ENCODE measurements at places on chromosomes 1 and 21.
A peak's percentile ranks its signal among the peaks of the same experiment; 100 is the strongest.

DNA sequence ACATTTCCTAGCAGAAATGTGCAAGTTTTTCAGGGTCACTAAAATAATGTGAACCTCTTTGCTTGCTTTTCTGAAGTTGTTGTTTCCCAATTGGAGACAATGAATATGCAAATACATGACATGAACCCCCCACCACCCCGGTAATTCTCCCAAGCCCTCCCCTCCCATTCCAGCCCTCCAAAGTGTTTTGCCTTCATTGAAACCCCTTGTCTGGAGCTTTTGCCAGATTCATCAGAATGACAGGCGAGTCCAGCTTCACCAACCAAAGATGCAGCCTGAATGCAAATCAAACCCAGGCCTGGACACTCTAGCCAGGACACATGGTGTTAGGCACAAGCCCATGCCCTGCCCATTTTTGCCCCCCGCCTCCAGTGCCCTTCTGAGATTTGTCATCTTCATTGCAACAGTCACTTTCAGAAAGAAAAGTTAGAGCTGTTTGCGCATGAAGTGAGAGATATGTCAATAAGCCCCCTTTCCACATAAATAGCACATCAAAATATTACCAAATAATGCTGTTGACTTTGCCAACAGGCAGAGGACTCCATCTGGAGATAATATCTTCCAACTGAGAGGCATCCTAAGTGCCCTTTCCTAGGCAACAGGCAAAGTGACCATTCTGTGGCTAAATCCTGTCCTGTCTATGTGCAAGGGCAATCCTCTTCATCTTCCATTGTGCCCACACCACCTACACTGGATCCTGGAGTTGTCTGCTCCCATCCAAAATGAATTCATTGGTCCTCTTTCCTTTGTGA is 145.6 kb upstream of the NFIA start:
- no peak for DNase-seq

- DNase-seq = no peak
These were observed 91.9 kb downstream of the URB2 start for GRCh38 chr1:229717786-229718576.

- DNase-seq = no peak
These were observed 46.6 kb downstream of the RGS7 start for GRCh38 chr1:241310451-241310850.

GRCh38 chr1:95625224-95625623 is 391.2 kb downstream of the RWDD3 start:
- no peak for DNase-seq

DNA sequence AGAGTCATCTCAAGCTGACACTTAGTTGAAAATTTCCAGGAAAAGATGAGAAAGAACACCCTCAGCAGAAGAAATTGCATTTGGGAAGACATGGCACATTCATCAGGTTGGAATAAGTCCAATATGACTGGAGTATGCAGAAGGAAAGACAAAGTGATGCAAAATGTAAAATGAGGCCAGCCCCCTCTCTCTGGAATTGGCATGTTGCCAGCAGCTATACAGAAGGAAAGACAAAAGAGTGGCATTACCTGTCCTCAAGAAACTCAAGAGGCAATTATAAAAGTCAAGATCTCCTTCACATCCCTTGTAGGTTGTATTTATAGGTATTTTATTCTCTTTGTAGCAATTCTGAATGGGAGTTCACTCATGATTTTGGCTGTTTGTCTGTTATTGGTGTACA is 426.3 kb downstream of the AGBL4 start:
- DNase-seq = peak; percentile 66

- DNase-seq = no peak
These were observed 29.5 kb upstream of the CBR3 start for GRCh38 chr21:36105327-36105842.

- peak; percentile 72 for DNase-seq
These were observed 3.6 kb downstream of the CR1 start for GRCh38 chr1:207499573-207499972.

DNA sequence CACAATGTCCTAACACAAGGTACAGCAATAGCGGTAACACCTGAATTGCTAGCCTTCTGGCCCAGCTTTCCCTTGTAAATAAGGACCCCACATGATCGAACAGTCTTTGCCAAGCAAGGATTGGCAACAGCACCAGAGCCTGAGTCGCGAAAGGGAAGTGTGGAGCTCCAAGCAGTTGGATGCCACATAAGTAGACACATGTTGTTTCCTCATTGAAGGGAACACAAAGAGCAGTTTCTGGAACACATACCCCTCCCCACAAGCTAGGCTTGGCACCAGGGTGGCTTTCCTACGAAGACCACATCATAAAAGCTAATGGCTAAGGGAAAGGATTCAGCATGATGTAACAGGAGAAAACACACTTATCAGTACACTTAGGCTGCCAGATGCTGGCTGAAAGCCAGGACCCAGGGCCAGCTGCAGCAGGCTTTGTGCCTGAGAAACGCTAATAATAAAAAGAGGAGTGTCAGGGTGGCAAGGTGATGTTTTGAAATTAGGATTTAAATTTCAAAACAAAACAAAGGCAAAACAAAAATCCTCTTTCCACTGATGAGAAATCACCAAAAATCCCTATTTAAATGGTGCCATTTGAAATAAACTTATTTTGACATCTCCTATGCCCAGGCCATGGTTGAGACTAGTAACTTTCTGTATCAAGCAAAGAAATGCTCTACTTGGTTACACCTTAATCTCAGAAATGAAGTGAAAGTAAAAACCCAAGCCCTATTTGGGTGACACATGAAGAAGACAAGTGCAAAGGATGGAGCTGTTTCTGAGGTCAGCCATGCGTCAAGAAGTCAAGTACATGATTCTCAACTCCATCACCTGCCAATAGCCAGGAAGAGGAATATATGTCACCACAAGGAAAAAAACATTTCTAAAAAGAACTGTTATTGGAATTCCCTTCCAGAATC is 11.9 kb upstream of the CPLANE2 start:
- DNase-seq = peak; percentile 100

DNA sequence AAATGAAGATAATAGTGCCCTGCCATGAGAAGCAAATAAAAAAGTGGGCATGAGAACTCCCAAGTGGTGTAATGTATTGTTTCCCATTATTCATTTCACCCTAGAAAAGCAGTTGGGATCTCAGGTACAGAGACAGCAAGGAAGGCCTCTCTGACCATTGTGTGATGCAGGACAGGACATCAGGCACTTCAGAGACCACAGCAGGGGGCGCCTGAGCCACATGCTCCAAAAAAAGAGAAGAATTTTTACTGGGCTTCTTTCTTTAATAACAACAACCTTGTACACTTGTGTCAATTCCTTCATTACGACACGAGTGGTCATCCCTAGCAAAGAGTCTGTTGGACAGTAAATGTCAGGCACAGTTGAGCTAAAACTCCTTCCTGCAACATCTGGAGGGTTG is 533.3 kb downstream of the OMA1 start:
- DNase-seq = no peak

DNA sequence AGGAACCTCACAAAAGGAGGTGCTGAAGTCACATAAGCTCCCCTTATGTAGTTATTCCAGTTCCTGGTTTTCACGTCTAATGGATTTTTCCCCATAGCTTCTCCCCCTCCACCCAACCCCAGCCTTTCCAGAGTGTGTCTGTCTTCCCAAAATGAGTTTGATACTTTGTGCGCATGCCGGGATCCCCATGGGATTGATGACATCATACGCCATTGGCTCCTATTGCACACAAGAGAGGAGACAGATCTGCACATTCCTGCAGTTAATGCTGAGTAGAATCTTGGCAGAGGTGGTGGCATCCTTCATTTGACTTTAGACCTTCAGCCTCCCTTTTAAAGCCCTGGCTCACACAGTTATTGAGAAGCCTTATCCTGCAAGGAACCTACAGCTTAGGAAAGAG is 71.4 kb downstream of the DDR2 start:
- no peak for DNase-seq

DNA sequence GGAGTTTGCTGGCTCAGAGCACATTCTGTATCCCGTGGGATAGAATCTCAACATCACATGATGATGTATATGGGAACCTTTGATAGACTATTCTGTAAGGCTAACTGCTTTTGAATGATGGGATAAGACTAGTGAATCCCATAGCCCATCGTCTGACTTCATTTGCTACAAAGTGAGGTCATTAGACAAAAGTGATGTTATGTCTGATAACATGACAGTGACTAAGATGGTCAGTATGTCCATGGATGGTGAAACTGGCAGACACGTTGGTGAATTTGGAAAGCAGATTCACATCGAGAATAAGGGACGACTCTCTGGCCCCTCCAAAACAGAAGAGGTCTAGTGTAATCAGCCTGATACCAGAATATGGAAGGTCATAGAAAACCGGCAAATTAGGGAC is 108.4 kb downstream of the HHAT start:
- no peak for DNase-seq

- DNase-seq = no peak
These were observed 3.9 kb upstream of the FLG start for GRCh38 chr1:152328801-152329391.

DNA sequence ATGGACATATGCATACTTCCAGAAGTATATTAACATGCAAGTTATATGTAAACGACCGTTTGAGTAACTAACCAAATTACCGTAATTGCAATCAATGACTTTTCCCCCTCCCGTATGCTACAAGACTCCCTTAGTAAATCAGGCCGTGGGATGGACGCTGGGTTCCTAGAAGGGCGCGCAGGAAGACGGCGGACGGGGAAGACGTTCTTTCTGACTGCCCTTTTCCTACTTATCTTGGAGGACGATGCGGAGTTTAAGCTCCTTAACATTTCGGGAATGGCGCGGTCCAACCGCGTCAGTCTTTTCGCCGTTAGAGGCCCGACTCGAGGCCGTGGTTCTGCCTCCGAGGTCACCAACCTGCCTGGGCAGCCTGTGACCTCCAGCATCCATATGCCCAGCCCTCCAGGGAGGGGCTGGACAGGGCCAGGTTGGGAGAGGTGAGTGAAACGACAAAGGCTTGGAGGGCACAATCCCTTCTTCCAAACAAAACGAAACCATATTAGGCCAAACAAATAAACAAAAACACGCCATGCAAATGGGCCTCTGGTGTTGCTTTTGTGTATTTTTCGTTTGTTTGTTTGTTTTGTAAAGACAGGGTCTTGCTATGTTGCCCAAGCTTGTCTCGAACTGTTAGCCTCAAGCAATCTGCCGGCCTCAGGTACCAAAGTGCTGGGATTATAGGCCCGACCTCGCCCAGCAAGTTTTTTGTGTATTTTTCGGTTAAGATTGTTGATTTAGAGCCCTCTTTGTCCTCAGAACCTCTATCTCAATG is 873 bp upstream of the PI4KB start:
- no peak for DNase-seq

- no peak for DNase-seq
These were observed 40.4 kb downstream of the USP48 start for GRCh38 chr1:21742578-21742977.

DNA sequence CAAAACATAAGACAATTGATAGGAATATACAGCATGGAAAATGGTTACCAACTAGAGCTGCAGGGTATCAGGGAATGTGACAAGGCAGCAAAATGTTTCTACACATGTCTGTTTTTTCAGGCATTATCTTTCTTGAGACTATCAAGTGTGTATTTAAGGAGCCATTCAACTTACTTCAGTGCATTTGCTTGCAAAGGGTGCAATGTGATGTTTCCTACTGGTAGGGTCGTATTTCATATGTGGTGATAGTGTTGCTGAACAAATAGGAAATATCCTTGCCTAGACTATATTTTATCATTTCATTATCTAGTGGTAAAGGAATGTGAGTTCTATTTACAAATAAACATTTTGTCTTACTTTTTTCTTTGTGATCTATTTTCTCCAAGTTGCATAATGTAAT is 42.4 kb downstream of the PTPRC start:
- DNase-seq = peak; percentile 39

DNA sequence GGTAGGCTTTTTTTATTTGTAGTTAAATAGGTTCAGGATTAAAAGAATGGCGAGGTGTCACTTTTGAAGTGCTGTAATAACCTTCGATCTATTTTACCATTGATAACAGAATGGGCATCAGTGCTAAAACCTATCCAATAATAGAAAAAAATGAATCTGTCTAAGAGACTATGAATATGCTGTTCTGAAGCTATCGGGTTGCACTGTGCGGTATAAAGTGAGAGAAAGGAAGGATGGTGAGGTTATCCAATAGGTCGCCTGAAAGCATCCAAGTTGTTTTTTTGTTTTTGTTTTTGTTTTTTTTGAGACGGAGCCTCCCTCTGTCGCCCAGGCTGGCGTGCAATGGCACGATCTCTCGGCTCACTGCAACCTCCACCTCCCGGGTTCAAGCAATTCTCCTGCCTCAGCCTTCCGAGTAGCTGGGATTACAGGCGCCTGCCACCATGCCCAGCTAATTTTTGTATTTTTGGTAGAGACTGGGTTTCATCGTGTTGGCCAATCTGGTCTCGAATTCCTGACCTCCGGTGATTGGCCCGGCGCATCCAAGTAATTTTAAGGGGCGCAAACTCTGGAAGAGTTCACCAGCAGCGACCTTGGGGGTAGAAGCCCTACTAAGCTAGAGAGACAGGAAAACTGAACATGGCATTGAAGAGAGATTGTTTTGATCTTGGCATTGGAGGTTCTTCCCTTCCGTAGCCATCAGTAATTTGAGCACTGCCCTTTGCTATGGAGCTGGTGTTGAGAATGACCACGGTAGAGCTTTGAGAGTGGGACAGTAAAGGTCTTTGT is 8.7 kb upstream of the MDM4 start:
- DNase-seq = peak; percentile 74

- no peak for DNase-seq
These were observed 9.5 kb upstream of the CSF1 start for GRCh38 chr1:109901141-109901523.

DNA sequence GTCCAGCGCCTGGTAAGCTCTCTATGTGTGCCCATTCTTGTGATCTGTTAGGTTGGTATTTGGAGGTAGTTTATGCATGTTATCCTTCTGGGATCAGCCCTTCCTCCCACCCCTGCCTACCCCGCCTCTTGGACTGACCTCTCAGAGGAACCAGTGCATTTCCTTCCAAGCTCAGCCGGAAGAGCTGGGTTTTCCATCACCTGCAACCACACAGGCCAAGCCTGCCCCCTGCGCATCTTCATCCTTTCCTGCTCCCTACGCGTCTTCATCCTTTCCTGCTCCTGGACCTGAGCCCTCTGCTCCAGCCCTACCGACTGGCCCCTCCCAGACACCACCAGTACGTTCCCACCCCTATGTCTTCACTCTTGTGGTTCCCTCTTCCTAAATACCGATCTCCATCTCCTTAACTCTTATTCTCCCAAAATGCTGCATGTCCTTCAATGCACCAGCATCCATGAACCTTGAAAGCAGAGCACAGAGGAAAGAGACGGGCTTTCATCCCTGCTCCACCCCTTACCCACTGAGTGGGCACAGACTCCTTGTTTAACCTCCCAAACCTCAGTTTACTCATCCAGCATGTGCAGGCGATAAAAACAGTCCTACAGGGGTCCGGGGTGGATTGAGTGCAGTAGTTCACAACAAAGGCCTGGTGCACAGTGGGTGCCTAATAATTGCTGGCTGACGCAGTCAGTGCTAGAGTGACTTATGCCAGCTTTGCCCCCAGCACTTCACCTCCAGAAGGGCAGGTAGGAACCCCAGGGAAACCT is 526.3 kb downstream of the MATN1 start:
- no peak for DNase-seq

GRCh38 chr1:222165629-222166028 is 382.3 kb downstream of the HHIPL2 start:
- DNase-seq = no peak

- no peak for DNase-seq
These were observed 47.8 kb upstream of the PRDM2 start for GRCh38 chr1:13652238-13652637.

- DNase-seq = no peak
These were observed 42.7 kb downstream of the TAS1R2 start for GRCh38 chr1:18816808-18817207.

Data from NCI-H1105 treated with DMSO at 0.1 percent for 48 hours (cell line).